Suppressor macrophage treated with lipopolysaccharide for 1 hour (primary cell): ENCODE measurements at places on chromosomes 4 and X.

GRCh38 chr4:81828991-81829390, 357.3 kb upstream of the RASGEF1B start:
- DNase-seq = no peak

DNA sequence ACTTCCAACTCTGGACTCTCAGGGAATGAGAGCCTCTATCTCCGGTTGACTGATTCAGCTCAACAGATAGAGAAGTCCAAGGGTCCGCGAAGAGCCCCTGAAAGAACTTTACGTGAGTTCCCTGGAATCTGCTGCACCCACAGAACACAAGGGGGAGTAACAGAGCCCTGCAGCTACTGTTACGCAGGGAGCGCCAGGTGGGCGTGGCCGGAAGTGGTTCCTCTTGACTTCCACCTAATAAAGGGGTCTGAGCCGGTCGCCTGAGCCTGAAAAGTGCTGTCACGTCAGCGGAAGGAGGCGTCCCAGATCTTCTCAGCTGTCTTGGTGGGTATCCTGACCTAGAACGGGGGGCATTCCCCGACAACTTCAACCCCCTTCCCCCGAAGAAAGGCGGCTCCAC, at the start of gene MAGEB6:
MAGEB6 (plus strand) TSS at position 237 of the 400 bp plus-strand sequence. CDS start 1,407 bp downstream, outside the sequence.
- DNase-seq = no peak

DNA sequence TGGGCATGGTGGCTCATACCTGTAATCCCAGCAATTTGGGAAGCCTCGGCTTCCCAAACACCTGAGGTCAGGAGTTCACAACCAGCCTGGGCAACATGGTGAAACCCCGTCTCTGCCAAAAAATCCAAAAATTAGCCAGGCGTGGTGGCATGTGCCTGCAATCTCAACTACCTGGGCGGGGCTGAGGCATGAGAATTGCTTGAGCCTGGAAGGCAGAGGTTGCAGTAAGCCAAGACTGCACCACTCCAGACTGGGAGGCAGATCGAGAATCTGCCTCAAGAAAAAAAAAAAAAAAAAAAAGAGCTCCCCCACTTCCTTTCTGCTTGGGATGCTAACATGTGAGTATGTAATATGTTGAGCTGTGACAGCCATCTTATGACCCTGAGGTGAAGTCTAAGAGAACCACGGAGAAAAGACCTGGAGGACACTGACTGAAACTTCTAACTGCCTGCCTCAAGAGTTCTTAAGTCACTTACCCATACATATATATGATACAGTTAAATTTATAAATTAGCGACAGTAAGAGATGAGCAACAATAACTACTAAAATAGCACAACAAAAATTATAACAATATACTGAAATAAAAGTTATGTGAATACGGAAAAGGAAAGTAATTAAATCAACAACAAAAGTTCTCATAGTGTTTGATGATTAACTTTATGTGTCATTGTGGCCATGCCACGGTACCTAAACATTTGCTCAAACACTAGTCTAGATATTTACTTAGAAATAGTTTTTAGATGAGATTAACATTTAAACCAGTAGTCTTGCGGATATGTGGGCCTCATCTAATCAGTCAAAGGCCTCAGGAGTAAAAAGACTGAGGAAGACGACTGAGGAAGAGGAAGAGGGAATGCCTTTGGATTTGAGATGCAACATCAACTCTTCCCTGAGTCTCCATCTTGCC, 178.3 kb downstream of the OPHN1 start:
- DNase-seq = no peak

DNA sequence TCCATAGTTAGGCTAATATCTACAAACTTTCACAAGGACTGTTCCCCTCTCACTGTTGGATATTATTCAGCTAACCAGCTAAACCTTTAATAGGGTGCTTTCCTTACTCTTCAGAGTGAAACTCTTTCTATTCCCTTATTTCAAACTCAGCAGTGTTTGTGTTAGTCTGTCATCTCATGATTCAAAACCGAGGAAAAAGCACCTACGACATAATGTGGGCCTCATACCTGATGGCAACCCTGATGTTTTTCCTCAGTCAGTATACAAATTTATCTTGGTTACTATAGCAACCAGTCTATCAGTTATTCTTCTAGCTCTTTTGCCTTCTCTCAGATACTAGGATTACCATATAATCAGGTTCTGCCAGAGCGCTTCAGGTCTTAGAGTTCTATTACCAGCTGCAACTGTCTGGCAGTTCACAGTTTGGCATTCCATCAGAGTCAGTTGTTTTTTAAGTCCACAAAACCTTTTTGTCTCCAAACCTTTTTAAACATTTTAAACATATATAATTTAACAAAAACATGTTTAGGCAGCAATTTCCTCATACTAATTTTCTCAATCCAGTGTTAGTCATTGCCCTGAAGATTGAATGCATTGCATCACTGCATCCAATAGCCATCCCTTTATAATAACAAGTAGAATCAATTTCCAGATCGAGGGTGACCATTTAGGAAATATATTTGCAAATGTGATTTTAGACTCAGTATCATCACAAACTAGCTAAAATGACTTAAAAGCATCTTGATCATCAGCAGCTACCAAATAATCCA, 7.4 kb downstream of the WDR44 start:
- DNase-seq = peak; percentile 31

- DNase-seq = no peak
Measured at GRCh38 chr4:855880-856224, 29.9 kb upstream of the CPLX1 start.

DNA sequence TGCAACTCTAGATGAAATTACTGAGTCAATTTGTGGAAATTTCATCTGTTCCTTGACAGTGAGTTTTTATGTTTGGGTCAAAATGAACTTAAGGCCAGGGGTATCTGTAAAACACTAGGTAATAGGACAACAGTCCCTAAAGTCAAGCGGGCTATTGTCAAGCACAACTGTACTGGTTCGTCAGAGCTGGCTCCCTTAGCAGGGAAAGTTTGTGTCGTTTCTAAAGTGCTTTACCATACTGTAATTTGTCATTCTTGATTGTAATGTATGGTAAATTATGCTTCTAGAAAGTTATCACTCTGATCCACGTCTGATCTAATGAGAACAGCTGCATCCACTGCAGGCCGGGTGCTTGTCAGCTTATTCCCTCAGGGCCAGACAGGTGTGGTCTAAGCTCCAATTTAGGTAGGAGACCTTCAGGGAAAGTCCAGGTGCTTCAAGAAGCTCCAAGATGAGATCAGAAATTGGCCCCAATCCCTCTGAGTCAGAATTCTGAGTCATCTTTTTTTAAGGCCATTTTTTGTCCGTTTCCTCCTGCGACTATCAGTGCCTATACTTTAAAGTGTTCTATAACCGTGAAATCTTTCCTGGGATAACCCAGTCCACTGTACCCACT, 92.2 kb downstream of the PALLD start:
- DNase-seq = peak; percentile 28

GRCh38 chr4:137651128-137651527, 118.8 kb upstream of the PCDH18 start:
- no peak for DNase-seq

- no peak for DNase-seq
Measured at GRCh38 chrX:25072247-25072646, 56.5 kb upstream of the ARX start.

DNA sequence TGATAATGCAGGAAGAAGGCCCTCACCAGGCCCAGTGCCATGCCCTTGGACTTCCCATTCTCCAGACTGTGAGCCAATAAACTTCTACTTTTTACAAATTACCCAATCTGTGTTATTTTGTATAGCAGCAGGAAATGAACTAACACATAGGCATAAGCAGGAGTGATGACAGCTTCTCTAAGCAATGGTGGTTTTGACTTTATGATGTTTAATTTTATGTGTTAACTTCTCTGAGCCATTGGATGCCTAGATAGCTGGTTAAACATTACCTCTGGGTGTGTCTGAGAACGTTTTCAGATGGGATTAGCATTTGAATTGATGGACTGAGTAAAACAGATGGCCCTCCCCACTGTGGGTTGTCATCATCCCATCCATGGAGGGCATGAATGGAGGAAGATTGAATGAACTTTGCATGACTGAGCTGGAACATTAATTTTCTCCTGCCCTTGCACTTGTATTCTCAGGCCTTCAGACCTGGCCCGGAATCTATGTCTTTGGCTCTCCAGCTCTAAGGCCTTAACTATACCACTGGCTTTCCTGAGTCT, 13.9 kb upstream of the PDLIM3 start:
- peak; percentile 6 for DNase-seq

DNA sequence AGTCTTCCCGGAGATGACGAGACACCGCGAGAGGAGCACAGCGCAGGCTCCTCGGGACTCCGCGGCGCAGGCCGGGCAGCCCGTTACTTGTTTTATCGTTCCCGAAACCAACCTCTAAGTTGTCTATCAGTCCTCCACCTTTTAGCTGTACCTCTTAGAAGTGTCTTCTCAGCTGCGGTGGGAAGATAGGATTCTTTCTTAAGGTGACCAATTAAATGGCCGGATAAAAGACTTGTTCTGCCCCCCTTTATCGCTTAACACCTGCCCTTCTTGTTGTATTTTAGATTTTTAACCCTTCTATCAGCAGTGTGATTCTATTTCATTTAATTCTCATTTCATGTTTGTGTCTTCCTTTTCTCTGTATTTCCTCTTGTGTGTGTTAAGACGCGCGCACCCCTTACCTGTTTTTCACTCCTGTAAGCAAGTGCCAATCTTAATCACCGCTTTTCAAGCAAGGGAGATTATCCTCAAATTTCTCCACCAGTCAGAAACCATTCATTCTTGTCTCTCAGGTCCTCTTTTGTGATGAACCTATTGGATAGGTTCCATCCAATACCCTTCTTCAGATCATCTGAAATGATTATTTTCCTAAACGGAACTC, at the start of gene SLC9B2:
SLC9B2 (minus strand) TSS at position 15 of the 601 bp plus-strand sequence. CDS start 9,211 bp downstream, outside the sequence.
- DNase-seq = peak; percentile 57

GRCh38 chr4:156875704-156876103, 95.9 kb downstream of the PDGFC start:
- no peak for DNase-seq

DNA sequence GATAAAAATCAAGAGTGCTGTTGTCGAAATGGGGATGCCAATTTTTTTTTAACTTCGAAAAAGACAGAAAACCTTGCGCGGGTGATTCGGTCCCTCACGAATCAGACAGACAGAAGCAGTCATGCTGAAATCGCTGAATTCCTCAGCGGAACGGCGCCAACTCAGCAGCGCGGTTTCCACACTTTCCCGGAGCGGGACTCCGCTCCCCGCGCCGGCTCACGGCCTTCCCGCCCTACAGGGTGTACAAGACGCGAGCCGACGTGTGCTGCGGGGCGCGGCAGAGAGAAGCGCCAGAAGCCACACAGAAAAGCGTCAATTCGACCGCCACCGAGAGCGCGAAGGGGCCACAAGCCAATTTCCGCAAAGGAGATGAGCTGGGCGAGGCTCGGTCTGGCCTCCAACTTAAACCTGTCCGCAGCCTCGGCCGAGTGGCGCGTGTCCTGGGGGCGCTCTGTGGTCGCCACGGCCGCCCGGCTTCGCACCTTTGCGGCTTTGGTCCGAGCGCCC, 1.3 kb downstream of the NEXMIF start:
- DNase-seq = no peak

- no peak for DNase-seq
Measured at GRCh38 chr4:1973661-1974060, 35.1 kb downstream of the NELFA start.

DNA sequence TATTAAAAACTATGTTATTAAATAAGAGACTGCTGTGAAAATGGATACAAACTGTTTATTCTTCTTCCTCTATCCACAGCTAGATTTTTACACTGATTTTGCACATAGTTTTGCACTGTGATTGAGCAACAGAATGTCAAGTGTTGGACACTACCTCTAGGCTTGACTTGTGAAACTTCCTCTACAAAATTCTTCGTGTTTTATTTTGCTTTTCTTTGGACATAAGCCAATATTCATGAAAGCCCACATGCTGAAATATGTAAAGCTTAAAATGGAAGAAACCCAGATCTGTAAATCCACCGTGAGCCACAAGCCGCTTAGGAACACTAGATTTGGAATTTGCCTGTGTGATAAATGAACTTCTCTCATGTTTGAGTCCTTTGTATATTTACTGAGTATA, 849.4 kb downstream of the FSTL5 start:
- DNase-seq = no peak

DNA sequence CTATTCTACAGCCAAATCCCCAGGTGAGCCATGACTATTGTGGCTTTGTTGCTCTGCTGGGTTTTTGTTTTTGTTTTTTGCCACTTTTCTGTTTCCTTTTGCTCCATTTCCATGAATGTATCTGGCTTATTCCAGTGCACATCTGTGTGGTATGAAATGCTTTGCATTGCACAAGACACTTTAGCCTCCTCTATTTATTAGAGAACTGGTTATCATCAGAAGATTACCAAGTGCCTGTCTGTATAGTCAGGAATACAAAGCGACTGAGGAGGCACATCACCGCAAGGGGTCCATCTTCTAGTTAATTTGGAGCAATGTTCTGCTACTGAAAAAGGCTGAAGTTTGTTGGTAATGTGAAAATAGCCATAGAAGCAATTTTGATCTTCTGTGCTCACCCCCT, 120.8 kb downstream of the DCLK2 start:
- DNase-seq = no peak

DNA sequence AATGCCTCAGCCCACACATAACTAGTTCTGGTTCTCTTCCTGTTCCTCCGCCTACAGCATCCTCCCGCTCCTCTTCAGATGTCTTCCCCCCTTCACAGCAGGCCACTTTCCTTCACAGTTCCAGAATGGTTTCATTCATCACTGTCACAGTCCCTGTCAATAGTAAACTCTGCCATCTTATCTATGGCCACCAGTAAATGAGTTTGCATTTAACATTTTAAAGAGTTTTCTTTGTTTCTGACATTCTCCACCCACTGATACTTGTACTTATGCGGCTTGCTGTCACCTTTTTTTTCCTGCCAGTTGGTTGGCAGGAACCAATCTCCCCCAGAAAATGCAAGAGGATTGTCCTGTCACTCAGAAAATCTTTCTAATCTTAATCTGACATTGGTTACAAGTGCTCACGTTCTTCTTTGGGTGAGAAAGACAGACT, 114.1 kb downstream of the GLUD2 start:
- DNase-seq = no peak

DNA sequence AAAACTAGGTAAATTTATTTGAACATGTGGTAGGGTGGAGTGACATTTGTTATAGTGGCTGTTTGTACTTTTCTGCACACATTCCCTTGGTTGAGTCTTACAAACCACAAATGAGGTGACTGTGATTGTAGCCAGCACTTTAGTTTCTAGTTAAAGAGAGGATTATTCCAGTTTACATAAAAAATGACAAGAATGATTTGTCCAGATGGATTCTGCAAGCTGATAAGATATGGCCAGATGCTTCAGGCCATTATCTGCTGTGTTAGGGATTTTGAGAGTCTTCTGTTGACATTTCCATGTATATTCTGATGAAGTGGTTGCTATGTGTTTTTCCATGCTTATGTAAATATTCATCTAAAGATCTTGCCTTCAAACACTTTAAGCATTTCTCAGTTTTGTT, 31.0 kb upstream of the PDE5A start:
- DNase-seq = no peak

- no peak for DNase-seq
Measured at GRCh38 chr4:22969287-22969896, 276.7 kb downstream of the GBA3 start.

GRCh38 chrX:108159028-108159670, 67.6 kb downstream of the ATG4A start:
- DNase-seq = no peak
